ENCODE measurements at places on chromosomes 7 and 10.

DNA sequence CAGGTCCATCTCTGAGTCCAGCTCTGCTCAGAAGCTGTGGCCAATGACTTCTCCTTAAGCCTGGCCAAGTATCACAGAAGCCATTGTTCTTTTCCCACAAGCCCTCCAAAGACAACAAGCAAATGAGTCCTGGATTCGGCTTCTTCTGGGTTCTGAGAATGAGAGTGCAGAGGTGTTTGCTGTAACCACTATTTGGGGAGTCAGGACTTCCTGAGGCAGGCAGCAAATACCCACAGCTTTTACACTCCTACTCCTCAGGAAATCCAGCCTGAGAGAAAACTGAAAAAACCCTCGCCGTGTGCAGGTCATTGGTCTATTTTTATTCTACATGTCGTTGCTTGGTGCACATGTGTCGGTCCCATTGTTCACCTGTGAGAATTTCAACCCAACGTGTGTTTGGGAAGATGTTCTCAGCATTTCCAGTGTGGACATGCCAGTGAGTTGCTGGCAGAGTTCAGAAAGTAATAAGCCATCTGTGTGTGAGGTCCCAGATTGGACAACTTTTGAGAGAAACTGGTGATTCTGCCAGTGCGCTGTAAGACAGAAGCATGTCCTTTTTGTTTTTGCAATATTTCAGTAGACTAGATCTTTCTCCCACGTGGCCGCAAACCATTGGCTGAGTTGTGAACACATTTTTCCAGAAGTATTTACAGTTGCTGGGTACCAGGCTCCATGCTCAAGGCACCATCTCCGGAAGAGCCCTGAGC lies 121.6 kb upstream of the LYZL2 start:
- peak; percentile 74 for DNase-seq

GRCh38 chr10:51658000-51658399 lies 41.4 kb downstream of the CSTF2T start:
- no peak for DNase-seq

DNA sequence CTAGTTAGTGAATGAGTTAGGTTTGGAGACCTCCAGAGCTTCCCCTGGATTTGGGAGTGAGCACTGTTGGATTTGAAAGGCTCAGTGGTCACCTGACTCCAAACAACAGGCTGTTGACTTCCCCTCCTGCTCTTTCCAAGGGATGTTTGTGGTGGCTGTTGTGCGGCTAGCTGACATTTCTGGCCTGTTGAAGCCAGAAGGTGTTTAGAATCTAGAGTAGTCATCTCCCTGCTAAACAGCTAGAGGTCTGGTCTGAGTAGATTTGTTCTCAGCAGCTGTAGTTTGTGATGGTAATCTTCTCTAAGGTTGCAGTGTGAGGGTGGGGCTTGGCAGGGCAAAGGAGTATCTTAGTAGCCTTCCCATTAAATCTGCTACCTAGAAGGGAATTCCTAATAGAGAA lies 30.1 kb downstream of the BPGM start:
- DNase-seq, result no peak

DNA sequence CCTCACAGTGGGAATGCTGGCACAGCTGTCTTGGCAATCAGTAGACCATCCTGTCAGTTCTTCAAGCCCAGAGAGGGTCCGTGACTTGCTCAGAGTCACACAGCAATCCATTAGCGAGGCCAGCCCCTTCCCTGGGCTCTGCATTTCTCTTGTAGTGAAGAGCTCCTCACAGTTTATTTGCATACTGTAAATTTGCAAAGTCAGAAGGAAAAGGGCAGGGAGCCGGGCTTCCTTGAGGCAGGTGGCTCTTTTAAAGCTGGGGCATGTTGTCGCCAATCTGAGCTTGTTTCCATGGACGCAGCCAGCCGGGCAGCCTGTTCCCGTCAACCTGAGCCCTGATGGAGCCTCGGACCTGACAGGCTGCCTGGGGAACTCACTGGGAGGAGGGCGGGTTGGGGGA lies 123.4 kb downstream of the CUX1 start:
- no peak for DNase-seq

- DNase-seq, result no peak
Measured at GRCh38 chr7:28507525-28508282, 95.4 kb downstream of the CREB5 start.
